NCI-H1048 (cell line): ENCODE measurements at places on chromosomes 5 and 9.

DNA sequence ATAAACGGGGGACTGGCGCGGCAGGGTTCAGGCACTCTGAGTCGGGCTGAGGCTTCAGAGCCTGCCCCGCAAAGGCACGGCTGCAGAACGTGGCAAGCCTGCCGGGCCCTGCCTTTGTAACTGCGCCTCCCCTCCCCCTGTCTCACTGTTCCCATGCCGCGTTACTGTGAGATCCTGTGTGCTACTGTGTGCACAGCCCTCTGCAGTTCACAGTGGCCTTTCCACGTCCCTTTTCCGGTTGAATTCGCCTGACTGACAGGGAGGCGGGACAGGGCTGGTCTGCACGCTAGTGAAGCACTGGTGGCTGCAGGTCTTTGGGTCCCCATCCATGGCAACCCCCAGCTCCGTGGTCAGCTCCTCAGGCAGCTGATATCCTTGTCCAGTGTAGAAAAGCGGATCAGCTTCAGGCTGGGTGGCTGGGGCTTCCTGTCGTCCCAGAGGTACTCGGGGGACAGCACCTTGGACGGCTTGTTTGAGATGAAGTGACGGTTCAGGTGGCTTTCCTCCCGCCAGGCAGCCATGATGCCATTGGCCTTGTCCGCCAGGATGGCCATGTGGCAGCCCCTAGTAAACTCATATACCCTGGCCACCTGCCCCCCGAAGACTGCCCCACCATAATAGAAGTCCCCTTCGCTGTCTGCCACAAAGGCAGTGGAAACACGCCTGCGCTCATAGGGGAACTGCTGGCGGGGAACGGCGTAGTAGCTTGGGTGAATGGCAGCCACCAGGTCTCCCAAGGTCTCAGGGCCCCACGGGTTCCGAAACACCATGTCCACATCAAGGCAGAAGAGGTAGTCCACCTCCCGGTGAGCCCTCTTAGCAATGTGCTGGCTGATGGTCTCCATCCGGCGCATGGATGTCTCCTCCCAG, 10.3 kb downstream of the GBGT1 start:
- no peak for DNase-seq

DNA sequence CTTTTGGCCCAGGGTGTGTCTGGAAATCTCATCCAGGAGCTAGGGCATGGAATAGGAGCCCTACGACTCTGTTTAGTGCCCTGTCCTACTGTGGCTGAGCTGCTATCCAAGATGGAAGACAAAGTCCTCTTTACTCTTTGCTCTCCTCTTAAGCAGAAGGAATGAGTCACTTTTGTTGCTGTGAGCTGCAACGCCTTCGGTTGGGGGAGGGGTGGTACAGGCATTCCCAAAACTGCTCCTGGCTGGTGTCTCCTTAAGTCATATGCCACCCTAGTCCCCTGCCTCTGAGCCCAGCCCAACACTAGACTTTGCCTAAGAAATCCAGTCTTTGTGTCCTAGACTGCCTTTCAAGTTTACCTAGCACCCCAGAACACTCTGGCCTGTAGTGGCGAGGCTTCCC, 99.9 kb downstream of the PRR16 start:
- DNase-seq = no peak

DNA sequence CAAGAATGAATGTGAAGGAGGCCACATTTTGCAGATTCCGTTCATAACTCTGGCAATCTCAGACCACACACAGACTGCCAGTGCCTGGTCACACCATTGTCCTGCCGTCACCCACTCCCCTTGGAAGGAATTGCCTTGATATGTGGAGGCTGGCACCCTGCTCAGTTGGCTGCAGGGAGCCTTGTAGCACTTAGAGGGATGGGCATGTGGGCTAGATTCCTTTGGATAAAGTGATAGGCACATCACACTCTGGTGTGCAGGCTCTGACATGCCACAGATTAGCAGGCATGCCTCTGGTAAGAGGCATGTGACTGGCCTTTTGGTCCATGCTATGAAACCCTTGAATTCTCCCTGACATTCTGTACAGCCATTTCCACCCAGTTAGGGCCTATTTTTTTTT, 254.6 kb upstream of the PIK3R1 start:
- no peak for DNase-seq

GRCh38 chr9:16368237-16369087, 502.0 kb downstream of the BNC2 start:
- no peak for DNase-seq

- DNase-seq = no peak
Observed at GRCh38 chr9:2727966-2728613, 10.8 kb downstream of the KCNV2 start.

DNA sequence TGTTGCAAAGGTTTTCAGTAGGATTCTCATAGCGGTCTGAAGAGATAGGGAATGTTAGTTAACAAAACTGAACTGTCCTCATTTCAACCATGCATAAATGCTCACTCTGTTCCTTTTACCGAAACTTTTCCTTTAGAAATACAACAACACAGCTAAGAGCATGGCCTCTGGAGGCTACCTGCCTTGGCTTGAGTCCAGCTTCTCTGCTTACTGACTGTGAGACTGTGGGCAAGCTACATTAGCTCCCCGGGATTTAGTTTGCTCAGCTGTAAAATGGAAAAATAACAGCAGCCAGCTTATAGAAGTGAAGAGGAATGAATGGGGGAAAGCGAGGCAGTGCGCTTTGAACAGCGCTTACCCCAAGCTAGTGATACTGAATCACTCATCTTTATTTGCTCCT, 507.9 kb upstream of the DAP start:
- no peak for DNase-seq
